ENCODE measurements at places on chromosomes 5 and 9.
A peak's percentile ranks its signal among the peaks of the same experiment; 100 is the strongest.

GRCh38 chr9:137247135-137247915 lies 3.8 kb upstream of the STPG3 start:
- no peak for DNase-seq

GRCh38 chr5:68818057-68818695 lies 275.6 kb upstream of the SLC30A5 start:
- no peak for DNase-seq

GRCh38 chr5:143618141-143618540 lies 193.8 kb upstream of the HMHB1 start:
- no peak for DNase-seq

- DNase-seq = no peak
These were observed 34.0 kb downstream of the PUM3 start for GRCh38 chr9:2809692-2810419.

DNA sequence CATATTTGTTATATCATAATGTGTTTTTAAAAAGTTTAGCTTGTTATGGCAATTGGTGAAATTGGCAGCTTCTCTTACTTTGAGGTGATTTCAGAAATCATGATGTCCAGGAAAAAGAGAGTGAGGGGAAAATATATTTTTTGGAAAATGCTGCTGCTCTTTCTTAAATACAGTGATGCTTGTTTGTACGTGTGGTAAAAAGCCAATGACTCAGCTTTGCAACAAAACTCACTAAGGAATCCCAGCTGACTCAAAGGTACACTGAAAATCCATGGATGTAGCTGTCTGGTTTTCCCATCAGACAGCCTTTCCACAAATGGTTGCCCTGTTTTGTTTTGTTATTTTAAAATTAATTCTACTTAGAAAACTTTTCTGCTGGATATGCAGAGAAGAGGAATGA lies 306.4 kb upstream of the PAPPA start:
- no peak for DNase-seq

DNA sequence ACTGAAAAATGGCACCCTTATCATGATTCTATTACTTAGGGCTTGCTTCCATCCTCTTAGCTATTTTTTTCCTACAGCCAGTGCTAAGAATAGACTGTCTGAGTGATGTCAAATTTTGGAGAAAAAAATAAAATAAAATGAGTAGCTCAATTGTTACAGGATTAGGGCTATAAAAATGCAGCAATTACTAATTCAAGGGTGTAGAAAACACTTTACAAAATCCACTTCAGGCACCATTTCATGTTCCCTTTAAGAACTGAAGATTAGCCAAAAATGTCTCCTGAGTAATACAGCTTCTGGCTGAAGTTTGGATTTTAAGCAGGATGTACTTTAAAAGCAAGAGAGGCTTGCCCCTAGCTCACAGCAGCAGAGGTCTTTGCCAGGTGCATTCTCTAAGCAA lies 240.5 kb upstream of the IRX1 start:
- no peak for DNase-seq

- peak; percentile 57 for DNase-seq
These were observed 16.0 kb downstream of the CXXC5 start for GRCh38 chr5:139664086-139664693.

GRCh38 chr5:90112033-90112692 lies 297.4 kb downstream of the CETN3 start:
- no peak for DNase-seq

DNA sequence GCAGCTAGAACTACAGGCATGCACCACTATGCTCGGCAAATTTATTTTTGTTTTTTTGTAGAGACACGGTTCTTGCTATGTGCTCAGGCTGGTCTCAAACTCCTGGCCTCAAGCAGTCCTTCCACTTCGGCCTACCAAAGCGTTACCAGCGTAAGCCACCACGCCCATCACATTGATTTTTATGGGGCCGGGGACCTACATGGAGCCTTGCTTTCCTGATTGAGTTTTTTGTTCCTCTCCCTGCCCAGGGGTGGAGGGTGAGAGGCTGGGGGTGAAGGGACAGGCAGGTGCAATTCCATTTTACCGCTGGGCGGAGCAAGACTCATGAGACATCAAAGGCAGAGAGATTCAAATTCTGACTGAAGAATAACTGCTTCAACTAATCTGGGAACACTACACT lies 1.9 kb downstream of the ALDH1B1 start:
- no peak for DNase-seq

GRCh38 chr9:28155671-28156070 lies 582.4 kb upstream of the C9orf72 start:
- no peak for DNase-seq

- no peak for DNase-seq
These were observed 28.8 kb downstream of the MYO10 start for GRCh38 chr5:16907270-16907669.

DNA sequence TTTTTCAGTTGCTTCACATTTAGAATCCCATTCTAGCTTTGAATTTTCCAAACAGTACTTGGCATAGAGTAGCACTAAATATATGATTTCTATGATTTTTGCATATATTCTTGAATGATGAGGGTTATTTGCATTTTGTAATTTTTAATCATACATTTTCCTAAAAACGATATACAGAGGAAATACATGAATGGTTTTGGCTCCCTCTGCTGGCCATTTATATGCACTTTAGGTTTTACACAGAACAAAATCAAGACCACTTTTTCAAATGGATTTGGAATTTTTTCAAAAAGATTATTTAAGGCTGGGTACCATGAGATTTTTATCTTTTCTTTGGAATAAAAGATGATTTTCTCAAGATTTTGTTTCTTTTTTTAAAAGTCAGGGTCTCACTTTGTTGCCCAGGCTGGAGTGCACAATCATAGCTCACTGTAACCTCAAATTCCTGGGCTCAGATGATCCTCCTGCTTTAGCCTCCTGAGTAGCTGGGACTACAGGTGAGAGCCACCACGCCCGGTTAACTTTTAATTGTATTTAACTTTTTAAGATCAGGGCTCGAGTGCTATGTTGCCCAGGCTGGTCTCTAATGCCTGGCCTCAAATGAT lies 16.7 kb upstream of the COMMD10 start:
- peak; percentile 74 for DNase-seq

- no peak for DNase-seq
These were observed 36.6 kb downstream of the SEMA4D start for GRCh38 chr9:89461265-89461664.

- no peak for DNase-seq
These were observed 55.7 kb downstream of the LIFR start for GRCh38 chr5:38500573-38501260.

DNA sequence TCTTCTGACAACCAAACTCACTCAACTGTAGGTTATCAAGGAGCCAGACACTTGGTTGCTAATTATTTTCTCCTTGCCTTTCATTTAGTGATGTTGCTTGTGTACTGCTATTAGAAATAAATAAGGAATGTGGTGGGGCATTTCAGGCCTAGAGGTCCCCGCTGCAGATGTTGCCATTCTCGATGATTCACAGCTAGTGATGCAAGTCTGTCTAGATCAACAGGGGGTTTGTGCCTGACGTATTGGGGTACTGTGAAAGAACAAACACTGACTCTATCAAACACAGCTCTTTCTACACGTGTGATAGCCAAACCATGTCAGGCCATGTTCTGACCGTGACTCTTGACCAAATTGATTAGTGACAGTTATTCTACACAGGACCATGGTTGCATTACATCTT lies 144.7 kb downstream of the OSTF1 start:
- no peak for DNase-seq

GRCh38 chr5:62795926-62796325 lies 217.3 kb downstream of the LRRC70 start:
- DNase-seq = no peak

GRCh38 chr9:88923653-88924288 lies 67.5 kb upstream of the S1PR3 start:
- no peak for DNase-seq

DNA sequence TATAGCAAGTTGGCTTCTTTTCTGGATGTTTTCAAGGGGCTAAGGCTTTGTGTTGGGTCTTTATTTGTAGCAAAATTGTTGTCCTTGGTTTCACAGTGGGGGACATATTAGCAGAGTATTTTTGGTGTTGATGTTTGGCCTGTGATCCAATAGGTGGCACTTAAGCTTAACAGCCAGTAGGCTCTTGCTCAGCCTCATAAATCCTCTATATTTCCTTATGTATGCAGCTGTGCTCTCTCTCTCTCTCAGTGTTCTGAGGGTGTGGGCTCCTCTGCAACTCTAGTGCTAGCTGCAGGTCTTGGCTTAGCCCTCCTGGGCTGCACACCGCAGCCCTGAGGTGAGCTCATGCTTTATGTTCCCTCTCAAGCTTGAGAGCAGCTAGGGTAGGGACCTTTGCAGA lies 195.0 kb upstream of the GHR start:
- no peak for DNase-seq

DNA sequence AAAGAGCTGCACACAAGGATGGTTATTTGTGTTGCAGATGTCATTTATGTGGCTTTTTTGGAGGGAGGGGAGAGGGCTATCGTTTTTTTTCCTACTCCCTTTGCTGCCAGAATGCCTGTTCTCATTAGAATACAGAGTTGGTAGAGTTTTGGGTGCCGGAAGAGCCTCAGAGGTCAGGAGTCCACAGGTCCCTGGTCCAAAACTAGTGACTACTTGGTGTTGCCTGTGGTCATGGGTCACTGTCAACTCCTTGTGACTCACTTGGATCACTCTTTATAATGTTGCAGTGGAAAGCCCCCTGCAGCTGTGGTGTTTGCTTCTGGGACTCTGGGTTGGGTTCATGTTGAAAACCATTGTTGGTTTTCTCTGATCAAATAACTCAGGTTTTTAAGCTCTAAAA lies 131.4 kb downstream of the MAST4 start:
- no peak for DNase-seq

DNA sequence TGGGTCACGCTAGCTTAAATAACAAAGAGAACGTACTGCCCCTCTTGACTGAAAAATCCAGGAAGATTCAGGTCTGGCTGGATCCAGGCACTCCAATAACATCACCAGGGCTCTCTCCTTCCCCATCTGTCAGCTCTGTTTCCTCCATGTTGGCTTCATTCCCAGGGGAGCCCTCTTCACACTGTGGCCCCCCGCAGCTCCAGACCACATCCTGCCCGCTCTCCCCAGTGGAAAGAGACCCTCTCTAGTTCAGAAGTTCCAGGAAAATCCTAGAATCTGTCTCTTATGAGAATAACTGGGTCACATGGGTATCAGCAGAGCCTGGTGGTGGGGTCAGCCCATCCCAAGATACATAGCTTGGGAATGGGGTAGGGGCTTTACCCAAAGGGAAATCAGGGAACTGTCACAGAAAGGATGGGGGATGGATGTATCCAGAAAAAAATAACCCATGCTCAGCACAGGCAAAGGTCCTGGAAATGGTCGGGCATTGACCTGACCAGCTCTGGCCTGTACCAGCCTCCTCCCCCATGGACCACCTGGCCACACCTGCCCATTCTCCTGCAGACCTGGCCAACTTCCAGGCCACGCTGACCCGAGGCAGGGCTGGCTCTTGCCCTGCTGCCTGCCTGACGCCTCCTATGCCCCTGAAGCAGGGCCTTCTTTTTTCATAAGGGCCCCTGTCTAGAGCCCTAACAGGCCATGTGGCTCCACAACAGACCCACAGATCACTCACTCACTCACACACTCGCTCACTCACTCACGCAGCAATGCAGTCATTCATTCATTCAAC lies 65.9 kb downstream of the COL23A1 start:
- DNase-seq = no peak

DNA sequence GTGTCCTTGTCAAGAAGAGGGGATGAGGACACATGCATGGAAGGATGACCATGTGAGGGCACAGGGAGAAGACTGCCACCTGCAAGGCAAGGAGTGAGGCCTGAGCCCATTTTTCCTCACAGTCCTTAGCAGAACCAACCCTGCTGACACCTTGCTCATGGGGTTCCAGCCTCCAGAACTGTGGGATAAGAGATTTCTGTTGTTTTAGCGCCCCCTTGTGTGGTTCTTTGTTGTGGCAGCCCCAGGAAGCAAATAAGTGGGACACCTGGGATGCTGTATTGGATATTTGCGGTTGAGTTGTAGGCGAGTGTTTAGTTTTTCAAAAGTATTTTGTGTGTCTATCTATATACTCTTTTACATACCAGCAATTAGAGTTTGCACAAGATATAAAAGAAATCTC lies 206.4 kb downstream of the NXNL2 start:
- peak; percentile 18 for DNase-seq

DNA sequence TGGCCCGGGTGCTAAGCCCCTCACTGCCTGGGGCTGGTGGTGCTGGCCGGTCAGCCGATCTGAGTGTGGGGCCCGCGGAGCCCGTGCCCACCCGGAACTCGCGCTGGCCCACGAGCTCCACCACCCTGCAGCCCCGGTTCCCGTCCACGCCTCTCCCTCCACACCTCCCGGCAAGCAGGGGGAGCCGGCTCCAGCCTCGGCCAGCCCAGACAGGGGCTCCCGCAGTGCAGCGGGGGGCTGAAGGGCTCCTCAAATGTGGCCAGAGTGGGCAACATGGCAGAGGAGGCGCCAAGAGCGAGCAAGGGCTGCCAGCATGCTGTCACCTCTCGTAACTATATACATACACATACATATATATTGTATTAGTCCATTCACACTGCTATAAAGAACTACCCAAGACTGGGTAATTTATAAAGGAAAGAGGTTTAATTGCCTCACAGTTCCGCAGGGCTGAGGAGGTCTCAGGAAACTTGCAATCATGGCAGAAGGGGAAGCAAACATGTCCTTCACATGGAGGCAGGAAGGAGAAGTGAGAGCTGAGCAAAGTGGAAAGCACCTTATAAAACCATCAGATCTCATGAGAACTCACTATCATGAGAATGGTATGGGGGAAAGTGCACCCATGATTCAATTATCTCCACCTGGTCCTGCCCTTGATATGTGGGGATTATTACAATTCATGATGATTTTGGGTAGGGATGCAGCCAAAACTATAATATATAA lies 56.8 kb downstream of the LIX1 start:
- no peak for DNase-seq

DNA sequence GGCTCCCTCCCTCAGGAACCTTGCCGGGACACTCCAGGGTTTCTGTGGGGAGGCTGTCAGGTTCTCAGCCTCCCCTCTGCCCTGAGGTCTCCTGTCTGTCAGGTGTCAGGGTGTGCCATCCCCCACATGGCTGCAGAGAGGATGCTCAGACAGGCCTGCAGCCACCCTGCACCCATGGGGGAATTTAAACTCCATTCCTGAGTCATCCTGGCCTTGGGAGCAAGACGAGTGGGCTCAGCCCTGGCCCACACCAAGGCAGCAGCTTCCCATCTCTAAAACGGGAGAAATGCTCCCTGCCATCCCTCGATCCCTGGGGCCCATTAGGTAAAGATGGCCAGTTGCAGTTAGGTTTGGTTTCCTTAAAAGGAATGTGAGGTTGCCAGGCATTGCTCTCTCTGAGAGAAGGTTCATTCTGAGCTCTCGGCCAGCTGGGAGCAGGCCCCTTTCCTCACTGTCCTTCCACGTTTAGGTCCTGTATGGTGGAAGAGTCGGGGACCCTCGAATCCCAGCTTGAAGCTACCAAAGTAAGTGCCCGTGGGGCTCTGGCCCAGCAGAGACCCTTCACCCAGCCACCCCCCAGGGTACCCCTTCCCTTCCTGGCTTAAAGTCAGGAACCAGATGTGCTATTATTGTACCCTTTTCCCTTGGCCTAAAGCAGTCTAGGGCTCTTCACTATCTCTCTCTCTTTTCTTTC lies 26.6 kb downstream of the DYNC2I2 start:
- DNase-seq = no peak

DNA sequence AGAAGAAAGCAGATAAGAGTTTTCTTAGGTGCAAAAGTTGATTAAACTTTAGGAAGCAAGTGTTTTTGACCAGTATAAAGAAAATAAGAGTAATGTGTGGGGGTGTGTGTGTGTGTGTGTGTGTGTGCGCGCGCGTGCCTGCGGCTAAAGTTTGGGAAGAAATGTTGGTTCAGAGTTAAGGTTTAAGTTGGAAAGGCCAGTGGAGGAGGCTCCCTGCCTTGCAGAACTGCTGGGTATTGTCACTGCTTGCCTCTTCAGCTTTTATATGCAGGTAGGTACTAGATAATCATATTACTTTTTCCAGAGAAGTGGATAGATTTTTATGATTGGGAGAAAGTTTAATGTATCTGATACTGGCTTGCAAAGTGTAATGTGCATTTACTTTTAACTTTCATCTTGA lies 2.0 kb downstream of the PIK3R1 start:
- no peak for DNase-seq

All from OCI-LY7 (cell line).